Gastroesophageal sphincter (tissue), 4 donors: ENCODE measurements at places on chromosomes 2 and 18. TPM values are rescaled to one million over a fixed set of nuclear protein-coding genes. Genes with fewer than 3 reads are reported as not detected.

PPIG gene
- total RNA-seq, result 36.1 TPM

DNA sequence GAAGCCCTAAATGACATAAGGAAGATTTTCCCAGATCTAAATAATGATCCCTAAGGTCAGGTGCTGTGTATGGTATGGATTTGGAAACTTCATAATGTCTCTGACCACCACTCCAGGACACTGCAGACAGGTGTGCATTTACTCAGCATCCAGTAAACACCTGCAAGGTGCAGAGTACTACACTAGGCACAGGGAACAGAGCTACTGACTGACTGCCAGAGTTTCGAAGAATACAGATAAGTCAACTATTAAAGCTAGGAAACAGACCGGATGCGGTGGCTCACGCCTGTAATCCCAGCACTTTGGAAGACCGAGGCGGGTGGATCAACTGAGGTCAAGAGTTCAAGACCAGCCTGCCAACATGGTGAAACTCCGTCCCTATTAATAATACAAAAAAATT, 65.0 kb downstream of the ATP8B1 start:
- ATAC-seq, result no peak

DNA sequence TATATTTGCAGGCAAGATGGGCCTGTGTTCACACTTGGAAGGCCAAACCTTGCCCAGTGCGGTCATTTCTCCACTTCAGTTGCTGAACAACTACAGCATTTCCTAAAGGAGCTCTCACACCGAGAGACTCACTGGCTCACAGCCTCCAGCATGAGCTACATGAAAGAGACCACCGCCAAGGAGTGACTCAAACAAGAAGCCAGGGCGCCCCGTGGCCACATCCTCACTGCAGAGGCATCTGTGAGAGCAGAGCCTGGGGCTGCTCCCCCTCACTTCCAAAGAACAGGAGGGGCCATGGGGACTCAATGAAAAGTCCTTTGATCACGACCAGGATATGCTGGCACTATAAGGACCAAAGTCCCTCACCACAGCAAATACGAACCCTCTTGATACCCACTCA, 50.0 kb downstream of the TMEM163 start:
- ATAC-seq, result no peak

- no peak for ATAC-seq
These were observed 37.0 kb downstream of the INO80C start for GRCh38 chr18:35460736-35461161.
